ENCODE measurements at places on chromosomes 3 and 15.

DNA sequence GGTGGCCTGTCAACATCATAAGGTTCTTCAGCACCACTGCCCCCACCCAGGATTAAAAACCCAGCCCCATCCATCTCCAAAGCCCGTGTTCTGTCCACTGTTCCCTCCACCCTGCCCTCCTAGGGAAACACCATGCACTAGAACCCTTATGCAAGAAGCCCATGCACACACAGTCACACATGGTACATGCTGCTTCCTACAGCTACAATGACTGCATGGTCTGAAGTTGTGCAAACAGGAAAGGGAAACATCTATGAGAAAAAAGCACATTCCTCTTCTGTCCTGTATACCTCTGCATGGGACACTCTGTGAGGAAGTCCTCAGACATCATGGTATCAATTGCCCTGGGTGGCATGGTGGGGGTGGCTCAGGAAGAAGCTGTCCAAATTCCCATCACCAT is 108.6 kb upstream of the MRPS22 start:
- DNase-seq, result no peak

- no peak for DNase-seq
These were observed 297.1 kb downstream of the SATB1 start for GRCh38 chr3:18127859-18128681.

- peak; percentile 58 for DNase-seq
These were observed 63.9 kb upstream of the RGMA start for GRCh38 chr15:93152951-93153350.

DNA sequence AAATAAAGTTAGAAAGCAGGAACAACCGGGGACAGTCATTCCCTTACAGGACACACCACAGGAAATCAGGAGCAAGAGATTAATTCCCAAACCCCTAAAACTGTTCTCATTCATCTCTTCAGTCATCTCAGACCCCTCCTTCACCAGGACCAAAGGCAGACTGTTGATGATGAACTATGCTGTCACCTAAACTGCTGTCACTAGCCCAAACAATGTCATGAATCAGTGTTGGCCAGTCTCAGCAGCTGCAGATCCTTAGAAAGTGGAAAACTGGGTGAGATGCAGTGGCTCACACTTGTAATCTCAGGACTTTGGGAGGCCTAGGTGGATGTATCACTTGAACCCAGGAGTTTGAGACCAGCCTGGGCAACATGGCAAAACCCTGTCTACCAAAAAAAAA is 909.6 kb downstream of the ROBO1 start:
- DNase-seq, result no peak

- DNase-seq, result no peak
These were observed 51.6 kb upstream of the ABHD17C start for GRCh38 chr15:80643431-80643951.

DNA sequence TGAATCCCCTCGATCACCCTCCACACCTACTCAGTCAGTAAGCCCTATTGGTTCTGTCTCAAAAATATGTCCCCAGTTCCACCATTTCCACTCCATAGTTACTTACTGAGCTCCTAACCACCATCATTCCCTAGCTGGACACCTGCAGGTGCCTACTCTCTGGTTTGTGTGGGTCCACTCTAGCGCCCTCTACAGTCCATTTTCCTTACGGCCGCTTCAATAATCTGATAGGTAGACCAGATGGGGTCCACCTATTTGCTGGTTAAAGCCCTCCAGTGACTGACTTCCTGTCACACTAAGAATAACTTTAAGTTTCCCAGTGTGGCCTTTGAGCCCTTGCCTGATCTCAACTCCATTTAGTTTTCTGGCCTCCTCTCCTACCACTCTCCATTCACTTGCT is 5.0 kb downstream of the GXYLT2 start:
- no peak for DNase-seq

- no peak for DNase-seq
These were observed 110.5 kb downstream of the AKAP13 start for GRCh38 chr15:85490856-85491255.

DNA sequence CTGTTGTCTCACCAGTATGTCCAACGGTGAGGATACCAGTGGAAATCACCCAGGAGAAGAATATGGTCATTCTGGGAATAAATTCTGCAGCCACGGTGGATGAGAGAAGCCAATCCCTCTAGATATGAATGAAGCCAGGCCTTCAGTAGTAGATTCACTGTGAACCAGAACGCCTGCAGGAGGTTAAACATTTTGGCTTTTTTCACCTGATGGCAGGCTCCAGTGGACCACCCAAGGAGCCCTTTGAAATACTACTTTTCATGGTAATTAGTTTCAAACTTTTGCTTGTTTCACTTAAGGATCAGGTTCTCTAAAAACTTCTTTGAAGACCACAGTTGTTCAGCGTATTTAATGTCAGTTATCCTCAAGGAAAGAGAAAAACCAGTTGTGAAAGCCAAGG is 353.4 kb downstream of the RORA start:
- no peak for DNase-seq

GRCh38 chr15:38074029-38074428 is 139.6 kb downstream of the TMCO5A start:
- no peak for DNase-seq

GRCh38 chr3:126941721-126942270 is 41.1 kb upstream of the PLXNA1 start:
- no peak for DNase-seq

DNA sequence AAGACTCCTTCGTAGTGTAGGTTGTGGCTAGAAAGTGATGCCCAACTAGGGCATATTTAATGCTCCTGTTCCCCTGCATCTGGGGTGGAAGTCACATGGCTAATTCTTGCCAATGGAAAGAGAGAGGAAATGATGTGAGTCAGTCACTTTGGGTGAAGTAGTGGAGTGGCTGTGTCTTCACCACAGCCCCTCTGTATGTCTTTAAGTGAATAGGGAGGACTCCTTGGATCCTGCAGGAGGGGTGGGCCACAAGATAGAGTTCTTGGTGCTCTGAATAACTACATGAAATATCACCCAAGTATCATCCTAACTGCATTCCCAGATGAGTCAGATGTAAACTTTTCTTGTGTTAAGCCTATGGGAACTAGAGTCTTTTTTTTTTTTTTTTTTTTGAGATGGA is 17.8 kb upstream of the MB21D2 start:
- no peak for DNase-seq

DNA sequence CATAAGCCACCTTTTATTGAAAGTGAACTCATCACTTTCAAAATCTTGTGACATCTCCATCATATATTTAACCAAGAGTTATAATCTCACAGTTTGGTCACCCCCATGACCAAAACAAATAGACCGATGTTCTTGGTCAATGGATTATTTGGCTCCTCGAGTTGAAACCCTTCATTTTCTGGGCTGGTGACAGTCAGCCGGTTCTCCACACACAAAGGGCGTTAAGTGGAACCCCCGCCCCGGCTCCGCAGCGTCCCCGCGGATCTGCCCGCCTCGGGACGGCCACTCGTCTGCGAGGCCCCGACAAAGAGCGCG is 772 bp downstream of the TSPAN3 start:
- no peak for DNase-seq

DNA sequence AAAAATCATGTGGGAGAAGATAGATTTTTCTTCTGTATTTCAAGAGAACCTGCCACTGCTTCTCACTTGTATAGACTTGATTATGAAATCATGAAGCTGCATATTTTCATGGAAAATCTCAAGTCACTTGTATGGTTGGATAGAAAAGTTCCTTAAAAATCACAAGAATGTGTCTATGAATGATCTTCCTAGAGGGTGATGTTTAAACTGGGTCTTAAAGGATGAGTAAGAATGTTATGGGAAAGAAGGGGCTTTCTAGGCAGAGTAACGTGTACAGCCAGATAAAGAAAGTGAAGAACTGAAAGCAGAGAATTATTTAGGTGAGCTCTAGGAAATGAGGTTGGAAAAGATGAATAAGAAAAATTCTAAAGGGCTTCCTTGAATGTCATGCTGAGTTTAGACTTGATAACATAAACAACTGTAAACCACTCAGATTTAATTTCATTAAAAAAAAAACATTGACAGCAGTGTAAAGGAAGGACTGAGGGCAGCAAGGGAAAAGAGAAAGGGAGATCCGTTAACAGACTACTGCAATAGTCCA is 5.0 kb downstream of the CD47 start:
- no peak for DNase-seq

DNA sequence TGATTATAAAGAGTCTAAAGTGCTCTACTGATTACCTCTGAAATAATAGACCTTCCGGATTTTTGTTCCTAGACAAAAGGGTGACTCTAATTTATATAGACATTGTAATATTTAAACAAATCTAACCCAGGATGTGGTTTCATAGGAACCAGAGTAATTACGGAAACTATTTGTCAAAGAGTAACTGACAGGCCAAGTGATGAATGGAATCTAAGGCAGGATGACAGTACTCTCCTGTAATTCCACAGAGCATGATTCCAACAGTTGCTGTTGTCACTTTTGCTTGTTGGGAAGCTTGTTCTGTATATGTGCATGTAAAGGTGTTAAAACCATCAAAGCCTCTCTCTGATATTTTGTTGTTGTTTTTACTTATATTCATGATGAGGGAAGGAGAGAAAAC is 1141.0 kb downstream of the IGSF11 start:
- DNase-seq, result no peak

- DNase-seq, result no peak
These were observed 25.6 kb downstream of the IQCB1 start for GRCh38 chr3:121809249-121809648.

- DNase-seq, result no peak
These were observed 41.6 kb downstream of the RAF1 start for GRCh38 chr3:12622335-12622734.

- DNase-seq, result no peak
These were observed 402.4 kb downstream of the SHQ1 start for GRCh38 chr3:72445827-72446217.

DNA sequence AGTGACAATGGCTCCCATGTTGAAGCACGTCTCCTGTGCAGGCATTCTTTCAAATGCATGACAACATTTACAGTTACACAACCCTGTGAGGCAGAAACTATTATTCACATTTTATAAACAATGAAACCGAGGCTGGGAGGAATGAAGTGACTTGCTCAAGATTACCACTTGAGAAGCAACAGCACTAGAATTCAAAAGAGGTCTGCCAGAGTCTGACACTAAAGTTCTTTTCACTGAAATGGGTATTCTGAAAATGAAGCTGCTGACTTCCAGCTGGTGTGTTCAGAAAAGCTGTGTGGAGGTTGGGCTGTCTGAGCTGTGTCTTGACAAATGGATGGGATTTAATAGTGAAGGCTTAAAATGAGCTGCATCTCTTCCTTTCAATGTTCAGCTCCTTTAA is 104.4 kb downstream of the THSD4 start:
- no peak for DNase-seq

GRCh38 chr3:42071904-42072812 is 19.0 kb upstream of the TRAK1 start:
- peak; percentile 79 for DNase-seq

GRCh38 chr15:48936666-48937065 is 27.1 kb downstream of the SHC4 start:
- no peak for DNase-seq

All from substantia nigra (tissue), 51 donors.